ENCODE measurements at places on chromosomes 2 and 18. TPM values are rescaled to one million over a fixed set of nuclear protein-coding genes. Genes with fewer than 3 reads are reported as not detected.

The C2orf78 gene
- total RNA-seq = not detected

The NGEF gene
- 0.35 TPM for total RNA-seq

The TMEM198 gene
- total RNA-seq = 2.5 TPM

The WDFY1 gene
- 42.5 TPM for total RNA-seq

The LIMS2 gene
- total RNA-seq = 53.4 TPM

The LOXHD1 gene
- total RNA-seq = not detected

The FAM124B gene
- not detected for total RNA-seq

The IL36B gene
- total RNA-seq = not detected

The SPATA3 gene
- not detected for total RNA-seq

The NYAP2 gene
- total RNA-seq = not detected

The ABCB11 gene
- total RNA-seq = not detected

- no peak for DNase-seq
These were observed 160.2 kb upstream of the NCK2 start for GRCh38 chr2:105584435-105585010.

- DNase-seq = no peak
These were observed 120.1 kb downstream of the CYP26B1 start for GRCh38 chr2:72027426-72028161.

GRCh38 chr2:44652701-44653100, 288.8 kb upstream of the SIX3 start:
- DNase-seq = no peak

GRCh38 chr2:207139552-207139951, 26.2 kb downstream of the KLF7 start:
- no peak for DNase-seq

GRCh38 chr2:22486343-22486742, 898.6 kb upstream of the KLHL29 start:
- no peak for DNase-seq

DNA sequence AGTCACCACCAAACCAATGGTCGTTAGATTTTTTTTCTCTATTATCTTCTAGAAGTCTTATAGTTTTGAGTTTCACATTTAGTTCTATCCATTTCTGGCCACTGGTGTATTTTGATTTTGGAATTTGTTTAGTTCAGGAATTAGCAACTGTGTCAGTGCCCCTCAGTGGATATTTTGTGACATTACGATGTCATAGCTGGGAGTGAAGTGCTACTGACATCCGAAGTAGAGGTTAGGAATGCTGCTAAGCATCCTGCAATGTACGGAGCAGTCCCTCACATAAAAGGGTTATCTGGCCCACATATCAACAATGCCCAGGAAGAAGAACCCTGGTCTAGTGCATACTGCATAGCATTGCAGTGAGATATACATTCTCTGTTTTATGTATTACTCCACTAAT, 157.4 kb upstream of the RGPD4 start:
- peak; percentile 33 for DNase-seq

DNA sequence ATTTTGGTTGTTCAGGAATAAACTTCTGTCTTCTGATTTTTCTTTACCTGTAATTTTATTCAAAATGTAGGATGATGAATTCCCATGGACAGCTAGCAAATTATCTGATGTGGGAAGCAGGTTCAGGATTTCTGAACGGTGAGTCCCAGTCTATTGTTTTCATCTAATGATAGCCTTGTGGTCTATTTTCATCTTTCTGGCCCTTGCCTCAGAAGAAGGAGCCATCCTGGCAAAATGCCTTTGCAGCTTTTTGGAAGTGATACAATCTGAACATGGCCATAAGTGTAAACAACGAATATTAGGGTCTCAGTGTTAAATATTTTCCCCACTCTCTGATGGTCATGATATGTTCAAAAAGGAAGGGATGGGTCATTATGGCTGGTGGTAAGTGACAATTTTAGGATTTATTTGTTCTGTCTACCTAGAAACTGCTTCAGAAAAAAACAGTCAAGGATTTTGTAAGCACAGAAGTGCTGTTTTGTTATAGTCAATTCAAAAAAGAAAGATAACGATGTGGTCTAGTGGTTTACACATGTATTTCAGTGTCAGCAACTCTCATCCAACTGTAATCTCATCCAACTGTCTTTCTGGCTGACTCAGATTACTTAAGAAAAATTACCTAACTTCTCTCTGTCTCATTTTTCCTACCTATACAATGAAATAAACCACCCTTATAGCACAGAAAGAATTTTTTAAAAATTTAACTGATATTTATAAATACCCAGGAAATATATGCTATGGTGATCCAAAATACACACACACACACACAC, 272.6 kb upstream of the ERBB4 start:
- DNase-seq = peak; percentile 68

- DNase-seq = no peak
These were observed 59.1 kb upstream of the TXNDC2 start for GRCh38 chr18:9826685-9827084.

DNA sequence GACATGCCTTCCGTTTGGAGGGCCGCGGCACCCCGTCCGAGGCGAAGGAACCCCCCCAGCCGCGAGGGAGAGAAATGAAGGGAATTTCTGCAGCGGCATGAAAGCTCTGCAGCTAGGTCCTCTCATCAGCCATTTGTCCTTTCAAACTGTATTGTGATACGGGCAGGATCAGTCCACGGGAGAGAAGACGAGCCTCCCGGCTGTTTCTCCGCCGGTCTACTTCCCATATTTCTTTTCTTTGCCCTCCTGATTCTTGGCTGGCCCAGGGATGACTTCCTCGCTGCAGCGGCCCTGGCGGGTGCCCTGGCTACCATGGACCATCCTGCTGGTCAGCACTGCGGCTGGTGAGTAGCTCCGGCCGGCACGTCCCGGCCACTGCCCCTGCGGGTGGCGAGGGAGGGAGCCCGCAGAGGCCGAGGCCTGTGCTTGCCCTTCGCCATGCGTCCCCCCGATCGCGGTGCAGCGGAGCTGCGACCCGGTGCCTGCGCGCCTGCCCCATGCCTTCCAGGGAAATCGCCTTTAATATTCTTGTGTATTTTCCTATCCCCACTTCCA, 1.2 kb downstream of the BMPR2 start:
- DNase-seq = peak; percentile 39

- DNase-seq = no peak
These were observed 1642.5 kb upstream of the TMEFF2 start for GRCh38 chr2:193837111-193837738.

DNA sequence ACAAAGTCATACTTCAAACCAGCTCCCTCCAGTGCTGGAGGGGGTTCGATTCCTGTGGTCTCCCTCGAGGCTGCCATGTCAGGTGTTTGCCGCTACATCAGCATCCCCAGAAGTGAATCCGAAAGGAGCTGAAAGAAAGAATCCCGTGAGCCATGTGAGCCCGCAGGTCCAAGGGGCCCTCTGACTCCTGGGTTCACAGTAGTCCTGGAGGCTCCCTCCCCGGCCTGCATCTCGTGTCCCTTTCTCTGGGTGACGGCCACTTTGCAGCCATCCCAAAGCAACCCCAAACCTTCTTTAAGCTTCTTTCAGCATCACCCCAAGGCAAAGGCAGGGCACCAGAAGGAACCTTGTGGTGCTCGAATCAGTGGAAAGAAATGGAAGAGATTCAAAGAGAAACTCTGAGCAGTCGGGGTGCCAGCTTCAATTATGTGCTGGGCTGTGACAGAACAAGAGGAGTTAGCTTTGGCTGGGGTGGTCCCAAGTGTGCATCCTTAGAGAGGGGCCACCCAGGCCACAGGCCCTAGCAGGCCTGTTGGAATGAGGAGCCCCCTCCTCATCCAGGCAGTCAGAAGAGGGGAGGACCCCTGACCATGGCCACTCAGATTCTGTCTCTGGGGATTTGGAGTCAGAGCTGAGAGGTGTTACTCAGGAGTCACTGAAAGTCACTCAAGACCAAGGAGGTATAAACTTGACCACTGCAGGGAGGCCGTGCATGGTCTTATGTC, 59.7 kb downstream of the CIB4 start:
- no peak for DNase-seq

DNA sequence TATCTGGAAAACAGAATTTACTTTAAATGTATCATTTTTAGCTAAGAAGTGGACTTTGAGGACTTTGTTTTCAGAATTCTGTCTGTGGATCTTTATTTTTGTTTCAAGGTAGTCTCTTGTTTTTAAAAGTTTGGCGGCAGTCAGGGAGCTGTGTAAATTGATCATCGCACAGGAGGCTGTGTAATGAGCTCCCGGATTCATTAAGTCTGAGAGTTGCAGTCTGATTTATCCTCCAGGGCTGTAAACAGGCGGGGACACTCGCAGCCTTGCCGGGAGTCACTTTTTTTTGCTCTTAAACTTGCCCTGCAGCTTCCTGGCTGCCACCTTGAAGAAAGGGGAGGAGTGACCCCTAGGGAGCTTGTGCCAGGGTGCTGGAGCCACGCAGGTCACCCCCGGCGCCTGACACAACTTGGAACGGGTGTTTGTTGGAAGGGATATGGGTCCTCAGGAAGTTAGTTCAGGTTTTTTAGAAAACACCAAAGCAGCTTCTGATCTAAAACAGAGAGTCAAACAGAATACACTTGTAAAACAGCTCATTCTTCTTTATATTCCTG, 76.2 kb downstream of the DCDC2C start:
- no peak for DNase-seq

DNA sequence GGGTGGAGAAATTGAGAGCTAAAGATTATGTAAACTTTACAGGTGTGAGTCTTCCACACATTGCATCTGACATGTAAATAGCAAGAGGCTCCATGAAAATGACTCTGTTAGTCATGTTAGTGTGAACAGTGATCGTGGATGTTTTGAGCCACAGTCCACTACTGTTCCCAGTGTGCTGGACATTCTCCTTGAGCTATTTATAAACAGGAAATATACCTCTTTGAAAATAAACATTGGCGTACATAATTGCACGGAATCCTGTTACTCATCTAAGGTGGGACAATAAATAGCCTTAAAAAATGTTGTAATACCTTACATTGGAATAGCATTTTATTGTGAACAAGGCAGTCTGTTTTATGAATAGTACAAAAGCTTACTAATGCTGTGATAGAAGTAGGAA, 37.0 kb downstream of the LIMS1 start:
- peak; percentile 29 for DNase-seq

DNA sequence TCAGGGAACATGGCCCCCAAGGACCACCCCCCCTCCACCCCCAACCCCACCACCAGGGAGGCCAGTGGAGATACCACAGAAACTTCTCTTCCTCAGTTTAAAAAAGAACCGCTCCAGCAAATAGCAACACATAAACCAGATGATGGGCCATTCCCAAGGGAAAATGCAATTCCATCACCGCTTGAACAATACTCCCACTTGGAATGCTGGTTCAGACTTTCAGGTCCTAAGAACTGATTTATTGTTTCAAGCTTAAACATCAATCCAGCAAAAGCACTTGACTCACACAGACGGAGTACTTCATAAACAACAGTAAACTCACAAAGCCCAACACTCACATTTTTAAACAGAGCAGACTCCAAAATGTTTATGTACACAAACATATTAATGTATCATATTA, 6.9 kb downstream of the HDAC4 start:
- DNase-seq = no peak

DNA sequence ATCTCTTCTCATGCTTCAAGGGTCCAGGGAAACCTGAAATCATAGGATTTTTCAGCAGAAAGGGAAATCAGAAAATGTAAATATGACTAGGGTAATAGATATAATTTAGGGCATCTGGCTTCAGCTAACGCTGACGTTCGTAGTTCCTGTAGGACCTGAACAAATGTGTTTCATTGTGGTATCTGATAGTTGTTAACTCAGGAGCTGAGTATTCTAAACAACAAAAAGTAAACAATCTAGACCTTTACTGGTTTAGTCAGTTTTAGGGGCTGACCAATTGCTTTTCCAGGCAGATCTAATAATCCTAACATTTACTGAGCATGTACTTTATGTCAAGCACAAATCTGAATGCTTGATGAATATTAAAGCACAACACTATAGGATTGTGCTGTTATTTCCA, 114.8 kb downstream of the GALNT1 start:
- DNase-seq = no peak

- DNase-seq = peak; percentile 77
These were observed 138.1 kb downstream of the PTGR3 start for GRCh38 chr18:75070625-75071483.

DNA sequence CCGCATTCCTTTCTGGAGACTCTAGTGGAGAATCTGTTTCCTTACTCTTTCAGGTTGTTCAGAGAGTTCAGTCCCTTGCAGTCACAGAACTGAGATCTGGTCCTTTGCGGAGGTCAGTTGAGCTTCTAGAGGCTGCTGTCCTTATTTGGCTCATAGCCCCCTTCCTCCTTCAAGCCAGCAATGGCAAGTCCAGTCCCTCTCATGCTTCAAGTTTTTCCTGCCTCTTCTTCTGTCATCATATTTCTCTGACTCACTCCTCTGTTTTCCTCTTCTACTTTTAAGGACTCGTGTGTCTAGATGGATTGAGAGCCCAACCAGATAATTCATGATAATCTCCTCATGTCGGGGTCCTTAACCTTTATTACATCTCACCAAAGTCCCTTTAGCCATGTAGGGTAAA, 173.5 kb upstream of the FOSL2 start:
- no peak for DNase-seq

GRCh38 chr2:23445450-23445868, 60.5 kb downstream of the KLHL29 start:
- DNase-seq = peak; percentile 70

DNA sequence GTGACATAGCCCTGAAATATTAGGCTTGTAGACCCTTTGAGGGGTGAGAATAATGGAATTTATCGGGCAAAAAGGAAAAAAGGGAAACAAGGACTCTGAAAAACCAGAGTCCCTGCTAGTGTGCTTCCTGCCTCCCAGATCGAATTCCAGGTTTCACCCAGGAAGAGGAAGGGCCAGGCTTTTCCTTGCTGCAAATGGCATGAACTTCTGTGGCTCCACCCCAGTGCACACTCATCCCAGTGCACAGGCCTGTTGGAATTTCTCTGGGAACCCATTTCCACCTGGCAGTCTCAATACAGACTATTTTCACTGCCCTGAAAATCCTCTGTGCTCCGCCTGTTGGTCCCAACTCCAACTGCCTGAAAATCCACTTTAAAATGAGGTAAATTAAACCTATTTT, 29.9 kb downstream of the C18orf54 start:
- DNase-seq = no peak

GRCh38 chr2:48445091-48445725, 84.7 kb upstream of the STON1 start:
- no peak for DNase-seq

DNA sequence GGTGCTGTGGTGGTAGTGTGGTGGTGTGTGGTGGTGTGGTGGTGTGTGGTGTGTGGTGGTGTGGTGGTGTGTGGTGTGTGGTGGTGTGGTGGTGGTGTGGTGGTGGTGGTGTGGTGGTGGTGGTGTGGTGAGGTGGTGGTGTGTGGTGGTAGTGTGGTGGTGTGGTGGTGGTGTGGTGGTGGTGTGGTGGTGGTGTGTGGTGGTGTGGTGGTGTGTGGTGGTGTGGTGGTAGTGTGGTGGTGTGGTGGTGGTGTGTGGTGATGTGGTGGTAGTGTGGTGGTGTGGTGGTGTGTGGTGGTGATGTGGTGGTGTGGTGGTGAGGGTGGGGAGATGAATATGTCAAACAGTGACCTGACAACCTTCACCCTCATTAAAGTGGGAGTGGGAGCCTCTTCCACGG, 55.6 kb upstream of the DLGAP1 start:
- no peak for DNase-seq

DNA sequence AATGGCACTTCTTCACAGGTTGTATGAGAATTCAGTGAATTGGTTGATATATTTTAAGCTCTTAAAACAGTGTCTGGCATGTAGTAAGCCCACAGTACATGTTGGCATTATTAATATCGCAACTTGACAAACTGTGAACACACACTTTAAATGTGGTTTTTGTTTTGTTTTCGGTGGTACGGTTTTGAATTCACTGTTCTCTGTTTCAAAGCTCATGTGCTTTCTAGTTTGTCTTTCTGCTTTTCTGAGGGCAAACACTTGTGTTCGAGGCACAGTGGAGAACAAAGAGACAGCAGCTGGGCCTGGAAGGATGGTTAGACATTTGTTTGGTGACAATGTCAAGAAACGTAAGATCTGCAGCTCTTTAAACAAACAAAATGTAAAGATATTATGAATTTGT, 276.5 kb upstream of the MC4R start:
- DNase-seq = no peak

Measured in HFFc6 (cell line).